ENCODE measurements at places on chromosomes 12 and 14.

DNA sequence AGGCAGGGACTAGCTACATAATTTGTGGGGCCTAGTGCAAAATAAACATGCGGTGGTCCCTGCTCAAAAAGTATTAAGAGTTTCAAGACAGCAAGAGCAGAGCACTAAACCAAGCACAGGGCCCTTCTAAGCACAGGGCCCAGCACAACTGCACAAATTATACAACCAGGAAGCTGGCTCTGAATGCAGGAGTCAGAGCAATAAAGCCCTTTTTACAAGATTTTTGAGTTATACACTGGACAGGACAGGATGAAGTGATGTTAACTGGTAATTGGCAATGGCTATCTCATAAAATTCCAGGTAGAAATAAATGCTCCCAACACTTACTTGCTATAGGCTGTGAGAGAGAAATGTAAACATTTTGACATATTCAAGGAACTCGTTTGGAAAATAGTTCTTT lies 86.2 kb upstream of the GPHB5 start:
- no peak for DNase-seq

DNA sequence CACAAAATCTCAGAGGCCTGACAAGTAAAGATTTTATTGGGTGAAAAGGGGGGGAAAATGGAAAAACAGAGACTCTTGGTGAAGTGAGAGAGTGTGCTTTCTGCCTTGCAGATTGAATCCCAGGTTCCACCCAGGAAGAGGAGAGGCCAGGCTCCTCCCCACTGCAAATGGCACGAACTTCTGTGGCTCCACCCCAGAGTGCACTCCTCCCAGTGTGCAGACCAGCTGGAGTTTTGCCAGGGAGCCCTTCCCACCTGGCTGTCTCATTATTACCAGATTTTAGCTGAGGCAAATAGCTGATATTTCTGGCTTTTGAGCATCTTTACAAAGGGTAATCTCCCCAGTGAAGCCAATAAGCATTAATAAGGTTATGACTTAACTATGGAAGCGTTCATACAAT lies 51.9 kb downstream of the TESPA1 start:
- no peak for DNase-seq

DNA sequence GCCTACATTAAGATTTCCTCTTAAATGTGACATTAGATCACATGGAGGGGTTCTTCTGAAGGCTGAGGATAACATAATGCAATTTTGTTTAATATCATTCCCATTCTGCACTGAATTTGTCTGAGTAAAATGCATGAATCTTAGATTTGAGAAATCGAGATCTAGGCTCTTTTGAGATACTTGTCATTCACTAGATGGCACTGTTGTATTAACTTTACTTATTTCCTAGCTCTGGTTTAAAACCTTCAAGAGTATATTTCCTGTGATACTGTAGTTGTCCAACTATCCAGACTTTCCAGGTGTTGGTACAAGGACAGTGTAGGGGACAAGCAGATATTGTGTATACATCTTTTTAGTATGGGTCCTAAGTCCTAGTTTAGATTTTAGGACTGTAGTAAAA lies 91.7 kb upstream of the SEL1L start:
- peak; percentile 72 for DNase-seq

- no peak for DNase-seq
Observed at GRCh38 chr14:89325959-89326358, 91.1 kb downstream of the FOXN3 start.

DNA sequence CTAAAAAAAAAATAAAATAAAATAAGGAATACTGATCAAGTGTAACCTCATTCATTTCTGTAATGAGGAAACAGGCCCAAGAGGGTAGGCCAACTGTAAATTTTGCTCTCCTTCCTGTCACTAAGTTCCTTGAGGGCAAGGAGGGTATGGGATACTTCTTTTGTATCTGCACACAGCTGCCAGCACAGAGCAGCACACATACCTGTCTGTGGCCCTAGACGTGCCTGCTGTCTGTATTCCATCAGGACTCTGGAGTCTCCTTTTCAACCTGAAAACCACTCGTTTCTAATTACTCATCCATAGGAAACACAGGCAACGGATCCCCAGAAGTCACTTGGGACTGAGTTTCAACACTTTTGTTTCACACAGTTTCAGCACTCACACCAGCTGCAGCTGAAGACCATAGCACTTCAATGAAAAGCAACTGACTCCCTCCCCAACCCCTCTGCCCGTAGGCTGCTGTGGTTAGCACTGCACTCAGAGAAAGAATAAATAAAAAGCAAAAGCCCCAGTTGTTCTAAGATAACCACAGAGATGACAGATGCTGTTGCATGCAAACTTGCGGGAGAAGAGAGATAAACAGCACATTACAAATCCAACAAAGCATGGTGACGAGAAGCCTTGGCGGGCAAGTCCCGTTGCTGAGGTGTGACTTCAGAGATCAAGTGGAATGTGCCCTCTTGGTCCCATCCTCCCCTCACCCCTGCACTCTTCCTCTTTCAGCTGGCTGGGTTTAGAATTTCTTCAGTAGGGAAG lies 24.9 kb downstream of the CRACR2A start:
- no peak for DNase-seq

- peak; percentile 31 for DNase-seq
Observed at GRCh38 chr12:59597385-59597781, 1.6 kb downstream of the SLC16A7 start.

DNA sequence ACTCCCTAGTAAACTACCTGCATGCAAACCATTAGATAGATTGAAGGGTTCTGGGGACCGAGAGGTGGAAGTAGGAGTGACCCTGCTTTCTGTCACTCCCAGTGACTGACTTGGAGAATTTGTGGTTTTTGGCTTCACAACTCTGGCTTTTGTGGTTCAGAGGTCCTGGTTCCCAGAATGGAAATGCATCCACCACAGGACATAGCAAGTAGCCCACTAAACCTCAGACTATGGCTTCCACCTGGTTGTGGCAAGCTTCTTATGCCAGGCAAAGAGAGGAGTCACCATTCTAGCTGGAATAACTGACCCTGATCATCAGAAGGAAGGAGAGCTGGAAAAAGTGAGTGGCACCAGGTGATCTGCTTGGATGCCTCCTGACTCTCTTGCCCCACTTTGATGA lies 162.4 kb upstream of the TMEM260 start:
- DNase-seq: no peak

DNA sequence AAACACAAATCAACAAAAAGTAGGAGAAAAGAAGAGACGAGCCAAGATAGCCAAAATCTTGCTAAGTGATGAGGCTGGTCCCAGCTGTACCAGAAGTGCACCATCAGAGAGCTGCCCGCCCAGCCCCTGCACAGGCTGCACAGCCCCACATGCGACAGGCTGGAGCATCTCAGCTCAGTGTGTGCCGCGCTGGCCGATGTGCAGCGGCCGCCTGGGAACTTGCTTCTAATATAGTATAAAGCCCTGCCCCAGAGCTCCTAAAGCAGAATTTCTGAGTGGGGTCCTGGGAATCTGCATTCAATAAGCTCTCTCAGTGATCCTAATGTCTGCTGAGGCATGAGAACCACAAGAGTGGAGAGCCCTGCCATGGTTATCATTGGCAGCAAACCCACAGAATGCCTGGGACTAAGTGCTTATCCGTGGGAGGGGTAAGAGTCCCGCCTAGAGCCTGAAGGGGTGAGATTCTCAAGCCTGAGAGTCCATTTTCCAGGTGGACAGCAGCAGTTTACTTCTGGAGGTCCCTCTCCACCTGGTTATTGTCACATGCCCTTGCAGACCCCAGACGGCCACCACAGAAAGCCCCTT lies 171.6 kb downstream of the DPF3 start:
- no peak for DNase-seq

- DNase-seq: no peak
Observed at GRCh38 chr12:71144682-71145081, 13.1 kb downstream of the TSPAN8 start.

GRCh38 chr12:1517734-1518525 lies 76.5 kb downstream of the FBXL14 start:
- no peak for DNase-seq

- DNase-seq: no peak
Observed at GRCh38 chr14:96574633-96575632, 72.8 kb downstream of the PAPOLA start.

GRCh38 chr14:61956517-61956916 lies 194.3 kb downstream of the SNAPC1 start:
- DNase-seq: no peak

DNA sequence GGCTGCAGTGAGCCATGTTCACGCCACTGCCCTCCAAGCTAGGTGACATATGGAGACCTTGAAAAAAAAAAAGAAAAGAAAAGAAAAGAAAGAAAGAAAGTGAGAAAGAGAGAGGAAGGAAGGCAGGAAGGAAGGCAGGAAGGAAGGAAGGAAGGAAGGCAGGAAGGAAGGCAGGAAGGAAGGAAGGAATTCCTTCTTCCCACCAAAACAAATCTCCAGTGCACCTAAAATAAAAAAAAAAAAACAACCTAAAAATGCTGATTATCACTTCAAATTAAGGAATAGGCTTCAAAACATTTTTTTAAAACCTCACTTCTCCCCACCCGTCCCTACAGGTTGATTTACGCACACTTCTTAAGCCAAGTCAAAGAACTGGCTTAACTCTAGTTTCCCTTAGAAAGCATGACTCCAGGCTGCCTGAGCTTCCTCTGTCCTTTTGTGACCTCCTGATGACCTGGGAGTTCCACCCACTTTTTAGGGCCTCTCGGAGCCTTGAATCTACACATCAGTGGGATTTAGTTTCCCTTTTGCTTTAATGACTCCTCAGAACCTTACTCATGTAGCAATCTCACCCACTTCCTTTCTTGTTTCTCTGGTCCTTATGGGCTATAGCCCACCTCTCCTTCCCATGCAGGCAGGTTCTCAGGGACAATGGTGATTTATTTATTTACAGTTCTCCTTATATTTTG lies 18.6 kb downstream of the DUSP6 start:
- DNase-seq: no peak

DNA sequence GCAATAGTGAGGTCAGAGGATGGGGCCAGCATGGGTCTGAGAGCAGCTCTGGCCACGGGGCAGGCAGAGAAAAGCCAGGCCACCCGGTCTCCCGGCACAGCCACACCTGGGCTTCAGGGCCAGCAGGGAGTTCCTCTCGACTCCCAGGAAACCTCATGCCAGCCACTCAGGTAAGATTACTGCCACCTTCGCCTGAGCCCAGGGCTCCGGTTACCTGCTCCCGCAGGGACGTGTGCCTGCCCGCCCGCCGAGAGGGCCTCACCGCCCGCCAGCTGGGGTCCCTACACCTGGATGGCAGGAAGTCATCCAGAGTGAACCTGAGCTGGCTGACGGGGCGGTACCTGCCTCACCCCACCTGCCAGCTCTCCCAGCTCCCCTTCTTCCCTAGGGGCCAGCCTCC lies 7.3 kb downstream of the JAG2 start:
- DNase-seq: no peak

DNA sequence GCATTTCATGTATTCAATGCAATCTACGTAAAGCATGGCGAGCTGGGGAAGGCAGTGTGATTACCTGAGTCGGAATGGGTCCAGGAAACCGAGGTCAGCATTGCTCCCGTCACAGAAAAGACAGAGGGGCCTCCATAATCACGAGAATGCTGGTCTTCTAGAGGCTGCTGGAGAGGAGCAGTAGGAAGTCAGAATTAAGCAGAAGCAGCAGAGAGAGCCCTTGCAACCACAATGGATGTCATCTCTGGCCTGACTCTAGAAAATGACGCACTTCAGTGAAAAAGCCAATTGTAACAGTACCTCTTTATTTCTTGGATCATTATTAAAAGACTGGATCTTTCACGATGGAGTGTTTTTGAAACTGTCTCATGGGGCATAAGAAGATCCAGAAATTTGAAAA lies 69.5 kb upstream of the FOXN3 start:
- DNase-seq: no peak

GRCh38 chr12:22624548-22624869 lies 462 bp upstream of the ETNK1 start:
- no peak for DNase-seq

DNA sequence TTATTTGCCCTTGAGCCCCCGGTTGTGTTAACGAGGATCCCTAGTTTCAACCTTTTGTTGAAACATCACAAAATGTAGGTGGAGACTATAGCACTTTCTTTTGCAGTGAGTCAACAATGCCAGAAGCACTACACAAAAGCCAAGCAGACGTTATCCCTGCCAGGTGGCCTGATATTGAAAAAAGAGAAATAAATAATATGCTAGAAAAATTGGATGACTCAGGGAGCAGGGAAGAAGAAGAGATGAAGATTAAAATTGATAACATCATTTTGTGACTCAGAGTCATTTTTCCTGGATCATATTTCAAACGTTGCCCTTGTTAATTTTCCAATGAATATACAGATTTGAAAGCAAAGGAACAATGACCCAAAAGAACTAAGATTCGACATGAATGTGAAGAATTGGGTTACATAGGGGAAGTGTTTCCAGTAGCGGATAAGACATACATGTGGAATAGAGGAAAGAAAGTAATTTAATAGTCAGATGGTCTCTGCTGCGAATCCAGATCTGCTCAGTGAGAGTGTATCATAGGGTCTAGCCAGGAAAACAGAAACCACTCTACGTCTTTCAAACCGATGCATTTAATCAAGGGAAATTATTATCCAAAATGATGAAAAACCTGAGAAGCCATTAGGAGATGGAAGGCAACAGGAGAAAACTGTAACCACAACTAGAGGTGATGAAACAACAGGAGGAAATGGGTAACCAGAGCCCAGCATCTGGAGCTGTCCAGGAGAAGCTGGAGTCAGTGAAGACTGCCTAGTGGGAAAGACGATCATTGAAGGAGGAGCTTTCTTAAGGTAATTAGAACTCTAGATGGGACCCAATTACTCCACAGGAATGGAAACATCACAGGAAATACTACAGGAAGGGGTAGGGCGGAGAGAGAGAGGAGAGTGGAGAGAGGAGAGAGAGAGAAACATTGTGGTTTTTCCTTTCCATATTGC lies 57.9 kb downstream of the RERG start:
- DNase-seq: no peak

- DNase-seq: no peak
Observed at GRCh38 chr14:99215277-99215676, 56.7 kb downstream of the BCL11B start.

GRCh38 chr12:50041962-50042361 lies 15.4 kb upstream of the ASIC1 start:
- DNase-seq: no peak

DNA sequence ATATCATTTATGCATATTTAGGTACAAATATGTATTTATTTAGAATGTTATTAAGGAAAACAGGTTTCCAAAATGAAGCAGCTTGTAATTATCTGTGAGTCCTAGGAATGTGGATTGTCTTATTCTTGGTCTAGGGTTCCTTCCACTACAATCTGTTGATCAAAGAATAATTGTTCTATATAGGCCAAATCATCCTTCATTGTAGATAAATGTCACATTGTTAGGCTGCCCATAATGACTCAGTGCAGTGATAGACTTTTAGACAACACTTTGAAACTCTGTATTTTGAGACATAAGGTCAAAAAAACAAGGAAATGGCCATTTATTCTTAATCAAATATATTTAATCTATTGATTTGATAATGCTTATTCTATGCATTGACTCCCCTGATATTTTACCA lies 283.0 kb downstream of the ACSS3 start:
- DNase-seq: no peak

GRCh38 chr14:58315606-58316005 lies 17.3 kb downstream of the ARID4A start:
- DNase-seq: no peak

- DNase-seq: no peak
Observed at GRCh38 chr12:89235189-89235993, 116.9 kb downstream of the DUSP6 start.

All from DMS 273 treated with DMSO at 0.1 percent for 48 hours (cell line).